HepG2 (cell line): ENCODE measurements at places on chromosomes 7 and 10. TPM values are rescaled to one million over a fixed set of nuclear protein-coding genes. Genes with fewer than 3 reads are reported as not detected.

The WDFY4 gene
- not detected in 2 replicates for polyA plus RNA-seq

The RBP4 gene
- polyA plus RNA-seq, result 931 and 1,080 TPM in 2 replicates

The ATRNL1 gene
- polyA plus RNA-seq, result 0.01 TPM in 1 of 2 replicates, not detected in the other

The SCART1 gene
- 1.1 and 1.4 TPM in 2 replicates for polyA plus RNA-seq

The LLCFC1 gene
- not detected in 2 replicates for polyA plus RNA-seq

The PCDH15 gene
- polyA plus RNA-seq, result not detected in 2 replicates

The GJD4 gene
- polyA plus RNA-seq, result not detected in 2 replicates

The OR2A7 gene
- not detected in 2 replicates for polyA plus RNA-seq

The FGFR2 gene
- polyA plus RNA-seq, result 1.2 and 1.6 TPM in 2 replicates

DNA sequence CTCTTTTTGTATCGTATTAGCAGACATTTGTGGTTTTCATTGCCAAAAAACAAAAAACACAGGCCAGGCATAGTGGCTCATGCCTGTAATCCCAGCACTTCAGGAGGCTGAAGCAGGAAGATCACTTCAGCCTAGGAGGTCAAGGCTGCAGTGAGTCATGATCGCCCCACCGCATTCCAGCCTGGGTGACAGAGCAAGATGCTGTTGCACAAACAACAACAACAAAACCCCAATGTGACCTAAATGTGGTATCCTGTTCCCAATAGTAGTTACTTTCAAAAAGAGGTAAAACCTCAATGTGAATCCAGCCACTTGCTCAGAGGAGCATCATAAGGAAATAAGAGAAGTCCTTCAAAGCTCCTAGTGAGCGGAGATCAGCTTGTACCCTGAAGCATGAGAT is 45.8 kb upstream of the SKAP2 start:
- DNase-seq, result peak; percentile 18

GRCh38 chr10:125144206-125144605 is 16.2 kb downstream of the CTBP2 start:
- no peak for DNase-seq

DNA sequence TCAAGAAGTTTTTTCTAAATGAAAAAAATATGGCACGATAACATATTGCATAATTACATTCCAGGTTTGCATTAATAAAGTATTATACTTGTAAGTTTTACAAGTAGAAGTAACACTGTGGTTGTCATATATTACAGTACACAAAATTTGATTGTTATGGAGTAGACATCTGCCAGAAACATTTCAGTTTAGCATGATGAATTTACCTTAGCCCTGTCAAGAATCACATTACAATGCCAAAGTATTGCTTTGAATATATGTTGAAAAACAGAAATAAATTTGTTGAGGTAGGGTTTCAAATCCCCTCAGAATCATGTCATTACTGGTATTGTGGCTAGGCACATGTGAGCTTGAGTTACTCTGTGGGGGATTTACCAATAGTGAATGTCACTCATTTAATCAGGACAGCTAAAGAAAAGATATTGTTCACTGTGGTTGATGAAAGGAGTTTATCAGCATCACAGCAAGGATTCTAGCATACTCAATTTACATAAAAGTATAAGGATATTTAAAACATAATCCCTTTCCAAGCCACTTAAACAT is 112.1 kb downstream of the MDFIC start:
- DNase-seq, result no peak

DNA sequence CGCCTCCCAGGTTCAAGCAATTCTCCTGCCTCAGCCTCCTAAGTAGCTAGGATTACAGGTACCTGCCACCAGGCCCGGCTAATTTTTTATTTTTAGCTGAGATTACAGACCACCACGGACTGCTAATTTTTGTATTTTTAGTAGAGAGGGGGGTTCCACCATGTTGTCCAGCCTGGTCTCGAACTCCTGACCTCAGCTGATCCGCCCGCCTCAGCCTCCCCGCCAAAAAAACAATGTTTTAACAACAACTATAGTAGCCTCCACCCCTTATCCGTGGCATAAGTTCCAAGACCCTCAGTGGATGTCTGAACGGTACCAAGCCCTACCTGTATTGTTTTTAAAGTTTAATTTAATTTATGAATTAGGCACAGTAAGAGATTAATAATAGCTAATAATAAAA is 48.2 kb downstream of the GNA12 start:
- no peak for DNase-seq

DNA sequence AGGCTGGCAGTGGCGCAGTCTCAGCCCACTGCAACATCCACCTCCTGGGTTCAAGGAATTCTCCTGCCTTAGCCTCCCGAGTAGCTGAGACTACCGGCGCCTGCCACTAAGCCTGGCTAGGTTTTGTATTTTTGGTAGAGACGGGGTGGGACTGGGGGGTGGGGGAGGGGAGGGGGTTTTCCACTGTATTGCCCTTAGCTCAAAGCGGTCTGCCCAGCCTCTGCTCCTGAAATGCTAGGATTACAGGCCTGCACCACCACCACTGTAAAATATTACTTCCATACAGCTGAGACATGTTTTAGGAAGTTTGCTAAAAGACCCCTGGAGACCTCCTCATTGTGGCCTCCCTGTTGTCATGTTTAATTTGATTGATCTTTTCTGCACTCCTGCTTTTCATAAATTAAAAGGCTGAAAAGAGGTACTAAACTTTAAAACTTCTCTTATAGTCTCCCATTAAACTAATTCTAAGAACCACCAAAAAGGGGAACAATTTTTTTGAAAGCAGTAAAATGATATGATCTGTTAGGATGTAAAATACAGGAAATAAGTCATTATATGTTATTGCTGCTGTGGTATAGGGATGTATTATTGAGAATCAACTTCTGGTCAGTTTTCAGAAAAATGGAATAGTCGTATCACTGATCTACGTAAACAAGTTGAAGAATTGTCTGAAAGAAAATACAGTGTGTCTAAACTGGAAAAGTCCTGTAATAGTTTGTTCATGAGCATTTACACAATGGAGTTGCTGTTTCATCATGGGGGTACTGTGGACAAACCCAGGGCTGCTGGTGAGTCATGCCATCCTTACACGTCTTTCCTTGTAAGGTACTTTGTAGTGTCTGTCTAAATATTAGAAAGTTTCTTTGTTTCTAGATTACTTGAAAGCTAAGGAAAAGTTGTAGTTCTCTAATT is 72.9 kb upstream of the TMEM248 start:
- peak; percentile 79 for DNase-seq

DNA sequence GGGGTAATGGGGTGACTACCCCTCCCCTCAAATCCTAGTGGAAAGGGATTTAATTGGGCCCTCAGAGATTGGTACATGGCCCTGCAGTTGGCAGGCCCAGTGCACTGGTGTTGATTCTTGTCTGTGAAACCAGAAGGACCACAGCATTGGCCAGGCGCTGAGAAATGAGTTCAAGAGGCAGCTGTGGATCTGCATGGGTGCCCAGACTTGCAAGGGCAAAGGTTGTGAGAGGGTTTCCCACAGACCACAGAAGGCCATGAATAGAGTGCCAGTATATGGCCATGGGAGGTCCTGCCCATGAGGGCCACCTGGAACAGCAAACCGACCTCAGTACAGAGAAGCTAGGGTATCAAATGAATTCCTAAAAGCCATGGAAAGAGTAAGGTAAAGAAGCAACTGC is 32.9 kb downstream of the TMEM168 start:
- DNase-seq, result no peak

DNA sequence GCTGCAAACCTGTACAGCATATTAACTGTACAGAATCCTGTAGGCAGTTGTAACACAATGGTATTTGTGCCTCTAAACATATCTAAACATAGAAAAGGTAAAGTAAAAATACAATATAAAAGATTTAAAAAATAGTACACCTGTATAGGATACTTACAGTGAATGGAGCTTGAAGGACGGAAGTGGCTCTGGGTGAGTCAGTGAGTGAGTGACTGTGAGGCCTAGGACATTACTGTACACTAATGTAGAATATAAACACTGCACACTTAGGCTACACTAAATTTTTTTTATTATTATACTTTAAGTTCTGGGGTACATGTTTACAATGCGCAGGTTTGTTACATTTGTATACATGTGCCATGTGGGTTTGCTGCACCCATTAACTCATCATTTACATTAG is 97.3 kb upstream of the STK17A start:
- DNase-seq, result no peak

DNA sequence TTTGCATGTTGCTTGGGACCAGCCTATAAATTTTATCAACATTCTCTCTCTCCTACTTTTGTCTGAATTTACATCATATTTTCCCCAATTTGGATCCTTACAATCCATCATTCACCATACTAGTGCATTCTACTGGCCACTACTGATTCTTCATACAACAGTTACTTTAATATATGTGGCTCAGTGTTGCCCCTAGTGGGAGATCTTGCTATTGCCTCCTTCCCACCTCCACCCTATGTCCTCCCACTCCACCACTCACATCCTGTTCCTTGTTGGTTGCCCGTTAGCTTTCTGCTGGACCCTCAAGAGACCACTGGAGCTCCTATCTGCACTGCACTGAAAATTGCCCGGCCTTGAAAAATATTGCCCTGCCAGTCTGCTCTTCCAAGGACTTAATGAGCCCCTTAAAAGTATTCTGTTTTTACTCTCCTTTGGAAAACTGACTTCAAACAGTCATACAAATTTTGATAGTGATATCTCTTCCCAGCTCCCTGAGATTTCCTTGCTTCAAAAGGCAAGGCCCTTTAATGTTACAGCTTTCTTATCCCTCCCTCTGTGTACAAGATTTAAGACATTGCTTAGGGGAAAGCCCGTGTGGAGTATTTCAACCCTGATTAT is 243.2 kb upstream of the TMEM229A start:
- peak; percentile 29 for DNase-seq

GRCh38 chr7:54987772-54988171 is 31.0 kb upstream of the EGFR start:
- peak; percentile 32 for DNase-seq

GRCh38 chr7:106659963-106660861 is 746 bp downstream of the CCDC71L start:
- no peak for DNase-seq

- DNase-seq, result peak; percentile 28
These were observed 1.2 kb downstream of the MARCHF5 start for GRCh38 chr10:92291921-92292845.

DNA sequence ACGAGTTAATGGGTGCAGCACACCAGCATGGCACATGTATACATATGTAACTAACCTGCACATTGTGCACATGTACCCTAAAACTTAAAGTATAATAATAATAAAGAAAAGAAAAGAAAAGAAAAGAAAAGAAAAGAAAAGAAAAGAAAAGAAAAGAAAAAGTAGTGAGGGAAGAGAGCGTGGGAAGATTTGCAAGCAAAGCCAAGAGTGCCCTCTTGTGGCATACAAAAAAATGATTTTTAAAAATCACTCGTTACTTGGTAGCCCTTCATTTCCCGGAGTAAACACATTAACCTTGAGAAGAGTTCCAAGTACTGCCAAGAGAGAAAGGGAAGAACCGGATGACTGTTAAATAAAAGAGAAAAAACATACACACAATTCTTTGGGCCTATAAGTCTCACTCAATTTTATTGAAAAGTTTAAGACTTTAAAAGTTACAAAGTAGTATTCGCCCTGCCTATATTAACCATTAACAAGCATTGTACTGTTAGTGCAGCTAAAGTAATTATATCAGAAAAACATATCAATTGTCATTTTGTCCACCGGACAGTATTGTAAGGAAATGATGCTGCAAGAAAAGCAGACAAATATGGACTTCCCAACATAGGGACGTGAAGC is 6.2 kb upstream of the CH25H start:
- DNase-seq, result peak; percentile 13

GRCh38 chr7:133139350-133139749 is 57.5 kb upstream of the CHCHD3 start:
- peak; percentile 52 for DNase-seq

- peak; percentile 57 for DNase-seq
These were observed 507 bp downstream of the CCDC201 start for GRCh38 chr7:45872116-45873034.

- DNase-seq, result no peak
These were observed 43.0 kb upstream of the NPS start for GRCh38 chr10:127506094-127506493.

DNA sequence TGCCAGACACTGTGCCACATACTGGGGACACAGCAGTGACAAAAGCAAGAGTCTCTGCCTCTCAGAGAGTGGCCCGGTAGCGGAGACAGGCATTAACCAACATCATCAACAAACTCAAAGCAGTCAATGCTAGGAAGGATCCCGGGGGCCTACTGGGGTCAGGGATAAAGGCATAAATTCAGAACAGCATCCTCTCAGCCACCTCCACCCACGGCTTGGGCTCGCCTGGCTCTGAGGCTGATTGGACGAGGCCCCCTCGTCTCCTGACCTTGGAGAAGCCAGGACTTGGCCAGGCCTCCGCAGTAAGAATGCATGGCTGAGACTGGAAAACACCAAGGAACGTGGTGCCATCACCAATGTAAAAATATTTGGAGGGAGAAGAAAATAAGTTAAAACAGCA is 102.1 kb downstream of the ARHGAP22 start:
- no peak for DNase-seq

GRCh38 chr10:12844811-12845483 is 156.6 kb downstream of the CCDC3 start:
- DNase-seq, result peak; percentile 10

DNA sequence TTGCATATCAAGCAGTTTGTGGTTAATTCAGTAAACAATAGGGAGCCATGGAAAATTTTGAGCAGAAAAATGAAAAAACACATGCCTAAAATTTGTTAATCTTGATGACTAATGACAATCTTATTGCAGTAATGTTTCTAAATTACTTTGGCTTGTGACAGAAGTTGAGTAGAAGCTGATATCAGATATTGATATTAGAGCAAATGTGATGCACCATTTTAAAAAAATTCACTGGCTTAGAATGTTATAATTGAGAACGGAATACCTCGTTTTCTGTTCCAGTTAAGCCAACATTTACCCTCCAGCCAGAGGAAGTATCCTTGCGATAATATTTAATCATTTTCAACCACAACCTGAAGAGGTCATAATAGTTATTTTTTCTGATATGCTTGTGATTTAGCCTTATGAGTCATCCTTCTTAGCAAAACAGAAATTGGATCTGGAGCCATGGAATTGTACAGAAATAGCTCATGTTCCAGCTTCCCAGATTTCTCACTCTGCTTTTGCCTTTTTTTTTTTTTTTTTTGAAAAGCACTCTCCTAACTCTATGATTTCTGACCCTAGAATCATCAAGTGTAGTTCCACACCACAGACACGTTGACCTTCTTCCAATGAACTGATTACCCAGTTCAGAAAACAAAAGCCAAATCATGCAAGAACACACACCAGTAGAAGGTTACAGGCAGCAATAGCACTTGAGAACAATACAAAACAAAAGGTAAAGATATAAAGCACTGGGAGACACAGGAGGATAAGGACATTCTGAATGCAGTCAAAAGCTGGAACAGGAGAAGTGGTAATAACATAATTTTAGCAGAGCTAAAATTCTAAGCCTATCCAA is 96.8 kb upstream of the PHYHIPL start:
- peak; percentile 39 for DNase-seq
